ENCODE measurements at places on chromosomes 5 and 9. TPM values are rescaled to one million over a fixed set of nuclear protein-coding genes. Genes with fewer than 3 reads are reported as not detected.

The ADAMTS16 gene
- 27.8 TPM for total RNA-seq

The WHRN gene
- total RNA-seq, result 4.1 TPM

The TNFSF8 gene
- not detected for total RNA-seq

The TIGD6 gene
- 3.5 TPM for total RNA-seq

DNA sequence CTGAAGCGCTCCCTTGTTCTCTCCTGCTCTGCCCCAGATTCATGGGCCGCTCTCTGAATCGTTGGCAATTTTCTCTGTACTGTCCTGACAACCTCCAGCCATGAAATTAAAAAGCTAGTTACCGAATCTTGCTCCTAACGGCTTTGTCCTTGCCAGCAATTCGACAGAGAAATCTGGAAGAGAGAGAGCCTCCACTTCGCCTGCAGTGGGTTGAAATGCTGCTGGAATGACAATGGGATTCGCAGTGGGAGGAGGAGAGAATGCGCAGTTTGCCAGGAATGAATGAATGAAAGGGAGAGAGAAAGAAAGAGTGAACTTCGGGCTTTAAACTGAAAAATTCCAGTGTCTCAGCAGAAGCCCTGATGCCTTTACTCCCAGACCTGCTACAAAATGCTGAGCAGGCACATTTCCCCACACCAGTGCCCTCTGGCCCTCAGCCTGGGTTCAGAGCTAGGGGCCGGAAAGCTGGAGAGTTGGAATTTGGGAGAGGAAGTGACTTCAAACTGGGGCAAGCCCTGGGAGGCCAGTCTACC lies 11.5 kb upstream of the BOD1 start:
- no peak for DNase-seq
- no peaks in the 10 kb centered on the region for H3K36me3 ChIP-seq
- no peak overlapping the region for H3K4me3 ChIP-seq

DNA sequence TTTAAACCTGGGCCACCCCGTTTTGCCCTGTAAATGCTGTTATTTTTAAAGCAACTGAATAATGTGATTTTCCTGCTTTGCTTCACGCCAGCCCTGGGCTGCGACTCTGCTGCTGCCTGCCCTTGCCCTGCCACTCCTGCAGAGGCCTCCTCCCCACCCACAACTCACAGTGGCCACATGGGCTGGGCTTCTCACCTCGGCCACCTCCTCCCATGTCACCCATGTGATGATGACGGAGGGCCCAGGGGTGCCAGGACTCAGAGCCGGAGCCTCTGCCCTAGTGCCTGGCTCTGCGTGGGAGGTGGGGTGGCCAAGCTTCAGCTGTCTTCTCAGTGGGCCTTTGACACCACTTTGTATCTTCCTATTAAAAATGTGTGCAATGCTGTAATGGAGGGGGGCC lies 48.1 kb upstream of the NKD2 start:
- H3K36me3 ChIP-seq, result no peaks in the 10 kb centered on the region
- DNase-seq, result no peak
- H3K27ac ChIP-seq, result peak overlapping the region; percentile 81
- peaks cover 10% of the 10 kb centered on the region for H3K27me3 ChIP-seq

GRCh38 chr9:37620396-37620795 lies 28.0 kb upstream of the TOMM5 start:
- peaks cover 2% of the 10 kb centered on the region for H3K27me3 ChIP-seq
- no peak overlapping the region for H3K4me3 ChIP-seq
- no peaks in the 10 kb centered on the region for H3K36me3 ChIP-seq
- H3K27ac ChIP-seq, result no peak overlapping the region

DNA sequence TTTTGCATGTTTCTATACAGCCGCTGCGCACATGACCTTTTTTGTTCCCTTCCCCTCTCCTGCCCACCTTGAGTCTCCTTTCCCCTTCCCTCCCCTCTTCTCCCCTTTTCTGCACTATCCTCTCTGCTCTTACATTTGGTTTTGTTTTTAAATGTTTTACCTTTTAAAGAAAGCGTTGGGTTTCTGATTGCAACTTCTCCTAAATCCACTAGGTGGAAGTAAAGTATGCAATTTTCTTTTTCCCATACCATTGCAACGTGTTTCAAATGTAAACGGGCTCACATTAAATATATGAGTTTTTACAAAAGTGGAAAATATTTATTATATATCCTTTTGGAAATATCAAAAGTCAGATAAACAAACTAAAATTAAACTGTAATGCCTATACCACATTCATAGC lies 500.9 kb downstream of the DIRAS2 start:
- no peak overlapping the region for H3K27ac ChIP-seq
- H3K36me3 ChIP-seq, result no peaks in the 10 kb centered on the region
- no peak overlapping the region for H3K4me3 ChIP-seq
- H3K27me3 ChIP-seq, result no peaks in the 10 kb centered on the region

GRCh38 chr5:139872052-139872766 lies 76.6 kb downstream of the PSD2 start:
- H3K36me3 ChIP-seq, result no peaks in the 10 kb centered on the region
- H3K4me3 ChIP-seq, result no peak overlapping the region
- H3K4me1 ChIP-seq, result peaks cover 11% of the 10 kb centered on the region
- H3K27me3 ChIP-seq, result peaks cover 6% of the 10 kb centered on the region

DNA sequence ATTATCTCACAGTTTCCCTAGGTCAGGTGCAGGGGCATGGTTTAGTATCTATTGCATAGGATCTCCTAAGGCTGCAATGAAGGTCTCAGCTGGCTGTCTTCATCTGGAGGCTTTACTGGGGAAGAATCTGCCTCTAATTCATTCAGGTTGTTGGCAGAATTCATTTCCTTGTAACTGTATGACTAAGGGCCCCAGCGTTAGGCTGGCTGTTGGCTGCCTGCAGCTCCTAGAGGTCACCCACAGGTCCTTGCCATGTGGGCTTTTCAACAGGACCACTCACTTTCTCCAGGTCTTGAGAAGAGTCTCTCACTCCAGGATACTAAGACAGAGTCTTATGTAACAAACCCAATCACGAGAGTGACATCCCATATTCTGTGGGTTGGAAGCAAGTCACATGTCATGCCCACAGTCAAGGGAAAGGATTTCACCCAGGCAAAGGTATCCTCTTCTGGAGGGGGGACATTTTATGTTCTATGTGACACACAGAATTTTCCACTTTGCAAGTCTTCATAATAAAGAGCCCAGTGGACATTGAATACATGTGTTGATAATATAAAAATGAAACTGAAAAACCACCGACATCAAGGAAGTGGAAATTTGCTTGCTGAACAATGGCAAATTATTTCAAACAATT lies 38.2 kb downstream of the HMHB1 start:
- H3K4me3 ChIP-seq, result no peak overlapping the region
- DNase-seq, result no peak
- no peaks in the 10 kb centered on the region for H3K4me1 ChIP-seq
- no peaks in the 10 kb centered on the region for H3K36me3 ChIP-seq
- H3K27me3 ChIP-seq, result no peaks in the 10 kb centered on the region

GRCh38 chr5:59582746-59583145 lies 310.8 kb downstream of the PDE4D start:
- no peak overlapping the region for H3K27ac ChIP-seq
- DNase-seq, result no peak
- H3K4me3 ChIP-seq, result no peak overlapping the region
- no peaks in the 10 kb centered on the region for H3K36me3 ChIP-seq
- peaks cover 4% of the 10 kb centered on the region for H3K27me3 ChIP-seq

DNA sequence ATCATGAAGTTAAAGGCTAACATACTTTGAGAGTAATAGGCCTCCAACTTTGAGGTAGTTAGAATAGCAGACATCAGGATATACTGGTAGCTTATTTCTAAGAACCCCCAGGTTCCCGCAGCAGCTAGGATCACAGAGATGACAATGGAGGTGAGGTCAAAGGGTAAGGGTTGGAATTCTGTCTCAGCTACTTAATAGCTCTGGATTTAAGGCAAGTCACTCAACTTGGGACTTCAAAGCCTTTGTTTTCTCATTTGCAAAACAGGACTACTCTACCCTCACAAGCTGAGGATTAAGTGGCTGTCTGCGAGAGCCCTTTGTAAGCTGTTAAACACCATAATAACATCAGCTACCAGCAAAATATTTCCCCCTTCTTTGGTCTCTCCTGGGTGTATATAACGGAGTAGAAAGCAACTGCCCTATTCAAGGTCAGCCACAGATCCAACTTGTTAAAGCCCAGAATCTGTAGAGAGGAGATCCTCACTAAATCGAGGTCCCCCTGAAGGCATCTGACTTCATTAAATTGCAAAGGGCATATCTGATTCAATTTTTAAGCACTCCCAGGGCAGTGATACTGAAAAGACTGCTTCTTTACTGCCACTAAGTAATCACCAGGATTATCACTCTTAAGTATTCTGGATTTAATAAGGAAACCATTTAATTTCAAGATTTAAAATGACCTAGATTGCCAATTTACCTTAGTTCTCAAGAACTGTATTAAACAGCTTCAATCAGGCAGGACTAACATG lies 104.7 kb downstream of the DCP2 start:
- DNase-seq, result no peak
- peaks cover 6% of the 10 kb centered on the region for H3K27me3 ChIP-seq
- no peaks in the 10 kb centered on the region for H3K4me1 ChIP-seq
- peaks cover 35% of the 10 kb centered on the region for H3K36me3 ChIP-seq

DNA sequence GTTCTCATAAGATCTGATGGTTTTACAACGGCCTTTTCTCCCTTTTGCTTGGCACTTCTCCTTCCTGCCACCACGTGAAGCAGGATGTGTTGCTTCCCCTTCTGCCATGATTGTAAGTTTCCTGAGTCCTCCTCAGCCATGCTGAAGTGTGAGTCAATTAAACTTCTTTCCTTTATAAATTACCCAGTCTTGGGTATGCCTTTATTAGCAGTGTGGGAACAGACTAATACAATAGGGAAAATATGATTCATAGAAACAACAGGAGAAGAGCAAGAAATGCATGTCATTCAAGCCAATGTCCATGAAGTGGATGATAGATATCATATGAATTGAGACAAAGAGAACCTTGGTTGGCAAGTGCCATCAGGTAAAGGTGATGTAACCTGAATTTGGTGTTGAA lies 128.3 kb upstream of the HAPLN1 start:
- DNase-seq, result no peak
- peaks cover 3% of the 10 kb centered on the region for H3K36me3 ChIP-seq
- H3K4me3 ChIP-seq, result no peak overlapping the region
- no peaks in the 10 kb centered on the region for H3K27me3 ChIP-seq
- H3K27ac ChIP-seq, result no peak overlapping the region

- peaks cover 3% of the 10 kb centered on the region for H3K27me3 ChIP-seq
- H3K4me3 ChIP-seq, result no peak overlapping the region
- peaks cover 4% of the 10 kb centered on the region for H3K4me1 ChIP-seq
- no peak overlapping the region for H3K27ac ChIP-seq
- no peaks in the 10 kb centered on the region for H3K36me3 ChIP-seq
Measured at GRCh38 chr5:142758062-142758795, 11.9 kb upstream of the ARHGAP26 start.

DNA sequence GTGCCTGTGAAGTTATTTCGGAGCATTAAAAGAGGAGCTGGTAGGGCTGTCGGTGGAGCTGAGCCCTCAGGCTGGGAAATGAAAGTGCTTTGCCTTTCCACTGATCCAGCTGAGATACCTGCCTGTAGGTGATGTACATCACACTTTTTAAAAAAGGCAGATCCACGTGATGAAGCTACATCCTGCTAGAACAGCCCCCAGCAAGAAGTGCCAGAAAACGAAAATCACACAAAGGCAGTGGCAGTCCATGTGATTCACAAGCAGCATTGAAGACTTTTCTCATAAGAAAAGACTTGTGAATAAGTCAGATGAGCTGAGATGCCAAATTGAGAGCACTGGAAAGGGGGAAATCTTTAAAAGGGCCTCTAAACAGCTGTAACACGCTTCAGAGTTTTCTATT lies 765.1 kb downstream of the PTPRD start:
- no peak overlapping the region for H3K4me3 ChIP-seq
- no peaks in the 10 kb centered on the region for H3K27me3 ChIP-seq
- no peak overlapping the region for H3K27ac ChIP-seq
- H3K4me1 ChIP-seq, result no peaks in the 10 kb centered on the region
- H3K36me3 ChIP-seq, result no peaks in the 10 kb centered on the region

GRCh38 chr9:15909297-15909696 lies 356.5 kb downstream of the CCDC171 start:
- H3K27me3 ChIP-seq, result no peaks in the 10 kb centered on the region
- no peak for DNase-seq
- H3K36me3 ChIP-seq, result no peaks in the 10 kb centered on the region
- H3K4me3 ChIP-seq, result no peak overlapping the region
- H3K4me1 ChIP-seq, result no peaks in the 10 kb centered on the region

- no peak overlapping the region for H3K4me3 ChIP-seq
- peaks cover 7% of the 10 kb centered on the region for H3K36me3 ChIP-seq
- H3K27ac ChIP-seq, result no peak overlapping the region
- DNase-seq, result no peak
- peaks cover 4% of the 10 kb centered on the region for H3K4me1 ChIP-seq
Measured at GRCh38 chr9:95029288-95029687, 288.2 kb downstream of the FANCC start.

DNA sequence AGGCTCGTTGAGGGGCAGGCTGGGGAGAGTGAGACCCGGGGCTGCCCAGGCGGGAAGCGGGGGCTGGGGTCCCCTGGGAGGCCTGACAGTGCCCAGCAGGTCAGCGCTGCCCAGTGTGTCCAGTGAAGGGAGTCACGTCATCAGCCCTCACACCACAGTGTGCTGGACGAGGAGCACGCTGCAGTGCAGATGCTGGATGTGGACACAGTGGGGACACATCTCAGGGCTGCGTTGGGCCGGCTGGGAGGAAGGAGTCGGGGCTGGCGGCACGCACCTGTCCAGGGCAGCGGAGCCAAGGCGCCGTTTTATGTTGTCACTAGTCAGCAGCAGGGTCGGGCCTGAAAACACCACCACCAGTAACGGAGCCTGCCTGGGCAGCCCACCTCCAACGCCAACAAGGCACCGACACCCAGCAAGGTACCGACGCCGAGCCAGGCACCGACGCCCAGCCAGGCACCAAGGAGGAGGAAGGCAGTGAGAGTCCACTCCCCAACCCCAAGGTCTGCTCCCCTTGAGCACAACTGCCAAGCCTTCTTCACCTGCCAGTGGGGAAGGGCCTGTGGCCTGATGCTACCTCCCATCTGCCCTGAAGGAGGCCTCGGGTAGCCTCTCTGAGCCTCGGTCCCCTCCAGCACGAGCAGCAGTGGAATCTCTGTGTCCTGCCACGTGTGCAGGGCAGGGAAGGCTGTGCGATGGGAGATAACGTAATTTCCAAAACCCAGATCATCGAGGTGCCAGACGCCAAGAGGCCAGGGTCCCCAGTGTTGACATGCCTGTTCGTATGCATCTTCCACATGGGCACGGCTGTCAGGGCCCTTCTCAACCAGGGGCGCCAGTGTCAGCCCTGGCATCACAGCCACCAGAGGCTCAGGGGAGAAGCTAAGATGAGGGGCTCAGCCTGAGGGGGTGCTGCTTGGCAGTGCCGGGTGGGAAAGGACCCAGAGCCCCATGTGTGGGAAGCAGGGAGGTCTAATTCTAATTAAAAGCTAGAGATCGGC lies 21.9 kb upstream of the NSMF start:
- no peak overlapping the region for H3K4me3 ChIP-seq
- peaks cover 6% of the 10 kb centered on the region for H3K36me3 ChIP-seq
- peaks cover 7% of the 10 kb centered on the region for H3K27me3 ChIP-seq
